Hematopoietic multipotent progenitor cell treated with erythropoietin and hydrocortisone succinate and interleukin-3 and kit ligand, for 8 days (in vitro differentiated cells): ENCODE measurements at places on chromosomes 4 and X.

- no peak for DNase-seq
Observed at GRCh38 chr4:3703677-3704521, 62.3 kb upstream of the ADRA2C start.

DNA sequence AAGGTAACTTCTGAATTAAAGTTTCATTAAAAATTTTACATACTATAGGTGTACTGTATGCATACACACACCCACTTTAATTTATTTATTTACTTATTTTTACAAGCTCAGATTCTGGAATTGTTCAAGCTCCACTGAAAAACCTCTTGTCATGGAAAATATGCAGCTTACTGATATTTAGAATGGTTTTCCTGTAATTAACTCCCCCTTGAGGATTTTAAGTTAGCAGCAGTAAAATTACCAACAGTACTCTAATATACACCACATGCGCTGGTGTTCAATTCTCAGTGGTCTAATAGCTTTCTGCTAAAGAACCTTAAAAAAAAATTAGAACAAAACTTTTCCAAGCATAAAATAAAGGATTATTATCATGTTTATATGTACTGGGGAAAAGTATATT lies 12.0 kb downstream of the MAB21L2 start:
- DNase-seq = peak; percentile 38

DNA sequence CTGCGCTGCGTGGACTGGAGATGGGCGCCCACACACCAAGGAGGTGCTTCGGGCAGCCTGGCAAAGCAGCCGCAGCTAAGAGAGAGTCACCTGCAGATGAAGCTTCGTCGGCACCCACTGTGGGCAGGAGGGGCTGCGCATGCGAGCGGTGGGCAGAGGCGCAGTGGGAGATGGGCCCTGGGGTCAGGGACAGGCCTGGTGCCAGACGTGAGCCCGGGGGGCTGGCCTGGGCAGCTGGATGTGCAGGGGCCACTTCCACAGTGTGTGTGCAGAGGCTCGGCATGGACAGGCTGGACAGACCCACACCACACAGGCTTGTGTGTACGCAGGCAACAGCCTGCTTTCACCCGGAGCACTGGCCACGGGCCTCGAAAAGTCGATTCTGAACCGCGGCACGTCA lies 18.6 kb downstream of the CTBP1 start:
- no peak for DNase-seq

- DNase-seq = peak; percentile 28
Observed at GRCh38 chrX:78650906-78651437, 8.2 kb downstream of the RTL3 start.

GRCh38 chr4:5788144-5788543 lies 77.1 kb downstream of the EVC start:
- no peak for DNase-seq

GRCh38 chr4:30399476-30399875 lies 320.7 kb upstream of the PCDH7 start:
- DNase-seq = no peak

- peak; percentile 62 for DNase-seq
Observed at GRCh38 chr4:80125252-80126177, 52.5 kb upstream of the ANTXR2 start.

GRCh38 chrX:47209508-47210238 lies 8.8 kb upstream of the CDK16 start:
- no peak for DNase-seq

GRCh38 chr4:165309456-165309855 lies 18.0 kb upstream of the MSMO1 start:
- DNase-seq = peak; percentile 27

GRCh38 chr4:121706595-121707021 lies 9.8 kb upstream of the ANXA5 start:
- DNase-seq = no peak

DNA sequence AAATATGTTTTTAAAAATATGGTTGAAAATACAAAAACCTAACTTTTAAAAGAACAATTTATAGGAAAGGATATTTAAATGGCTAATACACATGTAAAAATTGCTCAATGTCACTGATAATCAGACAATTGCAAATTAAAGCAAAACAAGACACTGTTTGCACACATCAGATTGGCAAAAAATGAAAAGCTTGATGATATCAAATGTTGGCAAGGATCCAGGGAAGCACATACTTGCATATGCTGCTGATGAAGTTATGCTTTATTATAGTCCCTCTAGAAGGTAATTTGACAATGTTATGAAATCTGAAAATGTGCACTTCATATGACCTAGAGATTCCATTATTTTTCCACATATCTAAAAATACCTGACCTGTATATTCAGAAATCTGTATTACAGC lies 45.7 kb upstream of the EPGN start:
- no peak for DNase-seq

GRCh38 chrX:119181491-119181890 lies 53.9 kb upstream of the KIAA1210 start:
- DNase-seq = peak; percentile 1

- no peak for DNase-seq
Observed at GRCh38 chr4:63919636-63920365, 489.4 kb downstream of the TECRL start.

DNA sequence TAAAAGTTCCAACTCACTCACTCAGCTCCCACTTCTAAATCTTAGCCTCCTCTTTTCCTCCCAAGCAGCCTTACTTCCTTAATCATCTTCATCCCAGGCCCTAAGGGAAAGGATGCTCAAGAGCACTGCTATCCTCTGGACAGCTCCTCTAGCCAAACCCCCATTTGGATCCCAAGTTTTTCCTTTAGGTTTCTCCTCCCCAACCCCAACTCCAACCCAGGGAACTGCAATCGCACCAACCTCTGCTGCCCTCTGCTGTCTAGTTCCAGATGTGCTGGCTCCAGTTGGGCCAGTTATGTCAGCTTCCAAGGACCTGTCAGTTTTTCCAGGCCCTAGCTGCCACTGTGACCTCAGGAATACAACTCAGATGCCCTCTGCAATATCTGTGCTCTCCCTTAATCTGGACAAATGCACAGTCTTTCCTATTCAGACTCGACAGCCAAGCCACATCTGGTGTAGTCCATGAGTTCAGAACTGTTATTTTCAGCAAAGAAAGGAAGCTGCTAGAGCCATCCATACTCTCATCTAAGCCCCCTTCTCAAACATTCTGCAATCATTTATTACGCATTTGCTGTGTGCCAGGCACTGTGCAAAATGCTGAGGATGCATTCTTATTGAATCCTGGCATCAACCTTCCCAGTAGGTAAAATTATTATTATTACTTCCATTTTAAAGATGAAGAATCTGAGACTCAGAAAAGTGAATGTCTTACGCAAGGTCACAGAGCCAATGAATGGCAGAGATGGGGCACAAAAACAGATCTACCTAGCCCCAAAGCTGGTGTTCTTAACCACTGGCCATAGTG lies 12.3 kb upstream of the XPNPEP2 start:
- DNase-seq = peak; percentile 25
